ENCODE measurements at places on chromosomes 4 and X.

GRCh38 chr4:112061207-112061817 is 83.9 kb upstream of the FAM241A start:
- no peak for DNase-seq

GRCh38 chr4:1043651-1044468 is 32.4 kb downstream of the FGFRL1 start:
- no peak for DNase-seq

DNA sequence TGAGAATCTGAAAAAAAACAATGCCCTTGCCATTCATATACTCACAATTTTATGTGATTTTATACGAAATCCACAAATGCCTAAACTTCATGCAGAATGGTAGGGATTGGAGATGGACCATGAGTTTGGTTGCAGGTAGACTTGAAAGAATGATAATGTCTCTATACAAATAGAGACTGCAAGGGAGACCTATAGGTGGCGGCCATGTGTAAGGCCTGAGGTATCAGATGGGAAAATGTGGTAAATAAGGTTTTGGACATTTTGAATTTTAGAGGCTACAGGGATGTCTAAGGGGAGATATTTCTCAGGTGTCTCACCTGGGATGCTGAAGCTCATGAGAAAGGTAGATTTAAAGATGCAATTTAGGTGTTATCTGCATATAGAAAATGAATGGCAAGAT is 78.0 kb downstream of the GABRB1 start:
- no peak for DNase-seq

GRCh38 chrX:13790206-13791131 is 26.4 kb downstream of the GPM6B start:
- DNase-seq, result no peak

GRCh38 chr4:148263127-148263526 is 179.1 kb downstream of the NR3C2 start:
- DNase-seq, result no peak

- no peak for DNase-seq
These were observed 19.2 kb downstream of the DIAPH2 start for GRCh38 chrX:96703816-96704215.

GRCh38 chr4:159927781-159928180 is 824.9 kb downstream of the RAPGEF2 start:
- no peak for DNase-seq

DNA sequence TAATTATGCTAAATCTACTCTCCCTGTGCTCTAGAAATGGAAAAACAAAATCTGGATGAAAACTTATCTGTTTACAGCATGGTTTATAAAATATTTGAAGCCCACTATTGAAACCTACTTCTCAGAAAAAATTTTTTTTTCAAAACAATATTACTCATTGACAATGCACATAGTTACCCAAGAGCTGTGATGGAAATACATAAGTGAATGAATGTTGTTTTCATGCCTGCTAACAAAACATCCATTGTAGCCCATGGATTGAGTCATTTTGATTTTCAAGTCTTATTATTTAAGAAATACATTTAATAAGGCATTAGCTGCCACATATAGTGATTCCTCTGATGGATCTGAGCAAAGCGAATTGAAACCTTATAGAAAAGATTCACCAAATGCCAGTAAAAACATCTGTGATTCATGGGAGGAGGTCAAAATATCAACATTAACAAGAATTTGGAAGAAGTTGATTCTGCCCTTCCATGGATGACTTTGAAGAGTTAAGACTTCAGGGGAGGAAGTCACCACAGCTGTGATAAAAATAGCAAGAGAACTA is 144.7 kb upstream of the HHIP start:
- no peak for DNase-seq

GRCh38 chr4:45554423-45554822 is 569.4 kb downstream of the GABRG1 start:
- DNase-seq, result no peak

DNA sequence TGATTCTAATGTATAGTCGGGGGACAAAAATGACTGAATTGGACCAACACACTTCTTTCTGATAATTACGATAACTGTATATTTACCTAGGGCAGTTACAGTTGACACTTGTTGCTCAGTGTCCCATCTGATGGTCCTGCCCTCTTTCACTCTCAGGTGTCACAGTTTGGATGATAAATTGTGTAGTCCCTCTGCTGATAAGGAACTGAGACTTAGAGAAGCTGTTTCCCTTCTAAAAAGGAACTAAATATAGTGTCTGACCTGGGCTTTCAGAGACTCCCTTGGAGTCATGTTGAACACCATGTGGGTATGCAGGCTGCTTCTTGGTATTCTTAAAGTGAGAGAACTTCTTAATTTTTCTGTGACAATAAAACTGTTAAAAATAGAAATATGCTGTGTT is 23.7 kb upstream of the PNPLA4 start:
- no peak for DNase-seq

GRCh38 chr4:182258441-182259000 is 15.3 kb downstream of the TENM3 start:
- no peak for DNase-seq

GRCh38 chr4:55931833-55932232 is 16.9 kb upstream of the CEP135 start:
- no peak for DNase-seq

DNA sequence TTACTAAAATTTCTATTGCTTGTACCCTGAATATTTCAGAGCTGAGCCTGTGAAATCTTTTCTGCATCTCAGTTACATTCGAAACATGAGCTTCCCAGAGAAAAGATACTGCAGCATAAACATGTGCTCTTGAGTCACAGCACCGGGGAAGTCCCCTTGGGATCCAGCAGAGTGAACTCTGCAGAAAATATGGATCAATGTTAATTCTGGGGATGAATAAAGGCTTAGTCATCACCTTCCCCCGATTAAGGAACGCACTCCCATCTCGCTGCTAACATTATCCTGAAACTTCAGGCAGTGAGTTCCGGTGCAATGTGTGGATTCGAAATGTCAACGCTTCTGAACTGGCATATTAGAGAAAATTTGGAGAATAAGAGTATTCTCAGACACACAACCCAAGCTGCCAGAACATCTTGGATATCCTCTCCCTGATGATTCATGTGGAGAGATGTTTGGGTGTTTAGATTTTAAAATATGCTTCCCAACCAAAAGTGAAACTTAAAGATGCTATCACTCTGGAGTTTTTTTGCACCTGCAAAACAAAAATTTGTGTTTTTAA is 90.8 kb downstream of the IRF2 start:
- no peak for DNase-seq

Measured in G401 (cell line).